Central memory CD8-positive, alpha-beta T cell (primary cell): ENCODE measurements at places on chromosomes 3 and 15.

DNA sequence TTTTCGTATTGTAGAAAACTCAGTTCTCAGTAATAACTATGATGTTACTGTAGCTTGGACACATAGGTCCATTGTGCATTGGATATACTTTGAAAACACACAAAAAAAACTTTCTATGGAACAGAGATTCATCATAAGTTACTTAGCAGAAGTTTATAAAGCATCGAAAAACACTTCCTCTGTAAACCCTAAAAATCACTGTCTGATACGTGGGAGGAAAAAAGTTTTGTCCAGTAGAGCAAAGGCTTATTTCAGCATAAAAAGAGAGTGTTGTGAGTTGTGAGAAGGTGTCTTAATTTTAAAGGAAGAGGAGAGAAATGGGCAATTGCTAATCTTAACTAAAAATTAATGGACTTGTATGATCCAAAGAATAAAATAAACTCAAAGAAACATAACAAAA is 64.8 kb downstream of the OSTN start:
- no peak for DNase-seq

GRCh38 chr15:54941417-54941816 is 255.3 kb downstream of the RSL24D1 start:
- DNase-seq, result no peak

GRCh38 chr15:65059931-65060596 is 7.7 kb downstream of the RASL12 start:
- no peak for DNase-seq

DNA sequence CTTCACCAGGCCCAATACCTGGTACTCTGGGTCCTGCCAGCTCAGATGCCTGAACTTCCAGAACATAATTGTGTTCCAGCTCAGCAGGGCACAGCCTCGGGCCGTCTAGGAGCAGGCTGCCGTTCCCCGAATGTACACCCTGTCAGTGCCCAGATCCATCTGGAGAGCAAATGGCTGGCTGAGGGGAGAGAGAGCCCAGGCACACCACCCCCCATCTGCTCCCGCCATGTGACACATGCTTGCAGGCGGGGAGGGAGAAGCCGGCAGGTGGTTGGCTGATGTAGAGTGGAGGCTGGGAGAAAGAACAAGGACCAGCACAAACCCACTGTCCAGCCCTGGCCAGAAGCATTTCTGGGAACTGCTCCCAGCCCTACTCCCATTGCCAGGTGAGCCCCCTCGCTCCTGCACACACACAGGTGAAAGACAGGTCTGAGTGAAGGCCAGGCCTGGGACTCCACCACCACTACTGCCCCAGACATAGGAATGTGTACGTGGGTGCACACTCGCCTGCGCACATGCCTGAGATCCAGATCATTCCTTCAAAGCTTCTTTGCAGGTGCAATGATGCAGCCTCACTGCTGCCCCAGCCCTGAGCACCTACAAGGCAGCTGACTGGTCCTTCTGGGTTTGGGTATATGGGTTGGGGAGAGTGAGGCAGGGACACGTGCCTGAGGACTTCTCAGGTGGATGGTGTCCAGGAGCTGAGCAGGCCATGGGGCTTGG is 53.5 kb downstream of the SEMA5B start:
- no peak for DNase-seq

DNA sequence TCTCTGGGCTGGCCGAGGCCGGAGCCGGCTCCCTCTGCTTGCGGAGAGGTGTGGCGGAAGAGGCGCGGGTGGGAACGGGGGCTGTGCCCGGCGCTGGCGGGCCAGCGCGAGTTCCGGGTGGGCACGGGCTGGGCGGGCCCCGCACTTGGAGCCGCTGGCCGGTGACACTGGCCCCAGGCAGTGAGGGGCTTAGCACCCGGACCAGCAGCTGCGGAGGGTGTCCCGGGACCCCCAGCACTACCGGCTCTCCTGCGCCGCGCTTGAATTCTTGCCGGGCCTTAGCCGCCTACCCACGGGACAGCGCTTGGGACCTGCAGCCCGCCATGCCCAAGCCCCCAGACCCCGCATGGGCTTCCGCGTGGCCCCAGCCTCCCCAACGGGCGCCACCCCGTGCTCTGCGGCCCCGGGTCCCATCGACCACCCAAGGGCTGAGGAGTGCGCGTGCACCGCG is 736.3 kb upstream of the ARRDC4 start:
- no peak for DNase-seq

GRCh38 chr15:87461631-87462030 is 794.9 kb downstream of the NTRK3 start:
- DNase-seq, result no peak

- no peak for DNase-seq
Observed at GRCh38 chr3:136750897-136751315, 1.3 kb downstream of the STAG1 start.

- DNase-seq, result no peak
Observed at GRCh38 chr15:68623301-68623892, 44.6 kb downstream of the CORO2B start.

DNA sequence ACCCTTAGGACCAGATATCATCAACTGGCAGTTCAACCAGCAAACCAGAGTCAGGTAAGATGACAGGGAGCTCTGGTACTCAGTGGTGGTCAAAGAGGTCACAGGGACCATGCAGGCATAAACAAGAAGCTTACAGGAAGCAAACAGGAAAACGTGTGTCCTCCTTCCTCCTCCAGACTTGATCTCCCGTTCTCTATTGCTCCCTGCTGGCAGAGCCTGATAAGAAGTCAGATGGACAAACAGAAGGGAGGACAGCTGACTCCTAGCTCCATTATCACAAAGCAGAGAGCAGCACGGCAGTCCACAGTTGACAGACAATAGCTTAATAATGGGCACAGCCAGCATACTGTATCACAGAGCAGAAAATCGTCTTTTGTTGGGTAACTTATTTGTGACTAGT is 156.5 kb upstream of the SLC2A2 start:
- no peak for DNase-seq

DNA sequence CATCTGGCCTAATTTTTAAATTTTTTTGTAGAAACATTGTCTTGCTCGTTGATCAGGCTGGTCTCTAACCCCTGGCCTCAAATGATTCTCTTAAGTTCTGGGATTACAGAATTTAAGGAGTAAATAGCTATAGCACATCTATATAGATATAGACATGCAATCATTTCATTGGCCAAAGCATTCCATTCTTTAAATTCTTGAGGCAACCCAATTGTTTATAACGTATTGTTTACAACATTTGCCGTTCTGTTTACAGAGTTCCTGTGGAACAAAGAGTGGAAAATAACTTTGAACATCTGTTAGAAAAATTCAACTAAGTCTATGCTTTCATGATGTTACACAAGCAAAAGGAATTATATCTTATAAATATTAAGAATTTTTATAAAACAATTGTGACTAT is 205.2 kb upstream of the ROBO2 start:
- DNase-seq, result no peak

GRCh38 chr3:131174752-131175151 is 148.1 kb downstream of the NEK11 start:
- DNase-seq, result no peak

GRCh38 chr15:37425541-37425940 is 325.2 kb upstream of the MEIS2 start:
- DNase-seq, result no peak

- no peak for DNase-seq
Observed at GRCh38 chr3:52891615-52892081, 5.7 kb downstream of the STIMATE start.

DNA sequence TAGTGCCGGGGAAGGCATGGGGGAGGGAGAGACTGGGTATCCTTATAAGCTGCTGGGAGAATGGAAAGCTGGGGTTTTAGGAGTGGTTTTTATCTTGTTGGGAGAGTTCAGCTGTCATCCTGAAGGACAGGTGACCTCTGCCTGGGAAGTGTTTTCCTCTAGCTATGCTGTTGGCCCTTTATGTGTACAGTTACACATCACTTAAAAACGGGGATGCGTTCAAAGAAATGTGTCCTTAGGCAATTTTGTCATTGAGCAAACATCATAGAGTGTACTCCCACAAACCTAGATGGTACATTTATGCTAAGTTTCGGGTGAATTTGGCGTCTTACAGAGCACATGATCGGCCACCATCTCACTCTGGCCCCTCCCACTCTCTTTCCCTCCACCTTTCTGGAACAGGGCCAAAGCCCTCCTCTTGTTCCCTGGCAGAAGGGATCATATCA is 164.3 kb upstream of the NUDT16 start:
- no peak for DNase-seq

GRCh38 chr15:67542420-67543347 is at the start of gene MAP2K5:
TSS of gene MAP2K5 (plus strand) at chr15:67542703. CDS start at chr15:67543336, 633 bp downstream.
- peak; percentile 70 for DNase-seq

GRCh38 chr3:94065819-94066480 is 3.1 kb downstream of the NSUN3 start:
- no peak for DNase-seq

DNA sequence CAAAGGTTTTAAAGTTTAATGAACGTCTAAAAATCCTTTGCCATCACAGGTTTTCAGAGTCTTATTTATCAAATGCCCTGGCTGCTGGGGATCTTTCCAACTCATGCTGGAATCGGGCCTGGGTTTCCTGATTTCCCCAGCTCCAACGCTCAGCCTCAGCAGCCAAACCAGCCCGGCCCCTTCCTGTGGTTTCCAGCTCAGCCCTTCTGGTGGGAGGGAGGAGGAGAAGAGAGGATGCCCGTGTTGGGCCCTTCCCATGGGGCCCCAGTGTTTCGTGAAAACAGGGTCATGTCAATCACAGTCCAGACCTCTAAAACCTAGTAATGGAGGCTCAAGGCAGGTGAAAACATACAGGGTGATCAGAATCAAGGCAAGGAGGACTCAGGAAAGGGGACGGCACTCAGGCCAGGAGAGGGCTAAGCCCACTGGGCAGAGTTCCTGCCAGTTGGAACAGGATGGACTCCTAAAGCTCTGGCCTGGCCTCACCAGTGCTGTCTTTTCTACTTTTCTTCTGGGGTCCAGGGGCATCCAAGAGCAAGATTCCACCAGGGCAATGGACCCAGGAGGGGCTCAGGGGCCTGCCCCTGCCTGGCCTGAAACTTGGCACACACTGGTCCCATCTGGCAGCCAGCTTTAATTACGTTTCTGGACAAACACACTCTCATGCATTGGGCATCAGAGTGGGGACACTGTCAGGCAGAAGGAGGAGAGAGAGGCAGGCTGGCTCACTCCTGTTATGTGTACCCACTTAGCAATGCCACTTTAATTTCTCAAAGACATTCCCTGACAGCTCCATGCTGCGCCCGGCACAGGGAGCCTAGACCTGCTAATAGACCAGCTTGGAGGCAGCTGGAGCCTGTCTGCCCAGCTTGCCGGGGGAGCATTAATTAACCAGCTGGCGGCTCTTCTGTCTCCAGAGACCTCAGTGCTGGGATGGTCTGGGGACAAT is 194.6 kb downstream of the FAM43A start:
- no peak for DNase-seq

GRCh38 chr3:36433511-36433910 is 53.2 kb downstream of the STAC start:
- DNase-seq, result no peak

DNA sequence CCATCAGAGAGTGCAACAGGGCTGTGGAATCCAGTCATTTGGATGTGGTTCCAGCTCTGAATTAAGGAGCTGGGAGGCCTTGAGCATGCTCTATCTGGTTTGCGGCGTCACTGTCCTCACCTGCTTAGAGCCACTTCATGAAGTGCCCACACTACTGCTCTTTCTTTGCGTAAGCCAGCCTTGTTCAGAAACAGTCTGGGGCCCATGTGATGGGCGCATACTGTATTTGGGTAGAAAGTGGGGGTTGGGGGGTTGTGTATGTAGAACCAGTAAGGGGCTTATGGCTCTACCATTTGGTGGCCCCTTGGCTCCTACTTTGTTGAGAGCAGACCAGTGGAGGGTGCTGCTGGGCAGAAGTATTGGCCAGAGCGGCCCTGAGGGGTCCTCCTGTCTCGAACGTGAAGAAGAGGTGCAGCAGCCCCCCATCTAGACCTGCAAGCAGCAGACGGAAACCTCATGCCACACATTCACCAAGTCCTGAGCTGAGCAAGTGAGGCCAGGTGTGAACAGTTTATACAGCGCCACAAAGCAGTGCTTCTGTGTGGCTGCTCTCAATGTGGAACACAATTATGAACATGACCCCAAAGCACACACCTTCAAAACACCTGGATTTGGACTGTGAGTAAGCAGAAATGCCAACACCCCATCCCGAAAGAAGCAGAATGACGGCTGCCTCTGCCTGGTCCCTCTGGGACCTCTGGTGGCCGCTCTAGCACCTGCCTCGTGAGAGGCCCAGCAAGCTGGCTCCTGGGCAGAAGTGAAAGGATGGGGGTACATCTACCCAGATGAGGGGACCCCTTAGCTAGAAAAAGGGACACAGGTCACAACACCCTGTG is 26.6 kb downstream of the SRPRB start:
- no peak for DNase-seq

- DNase-seq, result no peak
Observed at GRCh38 chr15:45187894-45188830, at the start of gene SHF. TSS of gene SHF (minus strand) at chr15:45187966. CDS start at chr15:45187951, 15 bp downstream.

DNA sequence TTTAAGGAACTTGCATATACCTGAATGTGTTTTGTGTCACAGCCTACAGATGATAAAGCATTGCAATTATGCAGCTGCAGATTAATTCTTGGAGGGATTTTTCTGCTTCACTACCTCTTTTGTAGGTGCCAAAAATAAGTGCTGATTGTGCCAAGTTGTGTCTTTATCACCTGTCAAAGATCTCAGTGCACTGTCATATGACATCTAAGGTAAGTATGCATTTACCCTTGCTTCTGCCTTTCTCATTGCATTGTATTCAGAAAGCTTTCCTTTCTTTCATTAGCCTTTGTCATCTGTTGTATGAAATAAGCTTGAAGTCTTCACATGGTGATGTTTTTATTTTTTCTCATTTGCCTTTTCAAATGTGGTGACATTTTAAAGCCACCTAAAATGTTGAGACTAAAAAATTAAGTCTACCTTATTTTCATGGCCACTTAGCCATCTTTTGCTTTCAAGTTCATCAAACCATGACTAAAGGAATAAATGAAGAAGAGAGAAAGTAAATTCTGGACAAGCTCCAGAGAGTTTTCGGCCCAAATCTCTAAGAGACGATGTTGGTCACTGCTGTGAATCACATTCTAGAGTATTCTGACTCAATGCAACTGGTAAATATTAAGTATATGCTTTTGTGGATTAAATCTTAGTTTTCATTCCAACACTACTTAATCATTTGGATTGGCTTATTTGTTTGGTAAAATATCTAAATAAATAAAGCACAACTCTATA is 381.8 kb upstream of the EPHA3 start:
- no peak for DNase-seq

DNA sequence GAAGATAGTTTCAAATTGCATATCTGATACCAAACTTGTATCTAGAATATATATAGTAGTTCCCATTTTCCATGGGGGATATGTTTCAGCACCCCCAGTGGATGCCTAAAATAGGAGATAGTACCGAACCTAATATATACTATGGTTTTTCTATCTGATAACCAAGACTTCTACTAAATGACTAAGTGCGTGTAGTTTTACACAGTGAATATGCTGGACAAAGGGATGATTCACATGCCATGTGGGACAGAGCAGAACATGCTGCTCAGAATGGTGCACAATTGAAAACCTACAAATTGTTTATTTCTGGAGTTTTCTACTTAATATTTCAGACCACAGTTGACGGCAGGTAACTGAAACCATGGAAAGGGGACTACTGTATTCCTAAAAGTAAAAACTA is 73.4 kb upstream of the TP63 start:
- DNase-seq, result no peak

- no peak for DNase-seq
Observed at GRCh38 chr3:101999177-101999779, 150.0 kb downstream of the NFKBIZ start.

GRCh38 chr3:141830508-141830907 is 45.9 kb upstream of the ATP1B3 start:
- no peak for DNase-seq

GRCh38 chr3:115828401-115828800 is 205.1 kb downstream of the GAP43 start:
- no peak for DNase-seq

- no peak for DNase-seq
Observed at GRCh38 chr3:141434255-141434654, 52.6 kb upstream of the RASA2 start.
